ENCODE measurements at places on chromosomes 3 and 15.

DNA sequence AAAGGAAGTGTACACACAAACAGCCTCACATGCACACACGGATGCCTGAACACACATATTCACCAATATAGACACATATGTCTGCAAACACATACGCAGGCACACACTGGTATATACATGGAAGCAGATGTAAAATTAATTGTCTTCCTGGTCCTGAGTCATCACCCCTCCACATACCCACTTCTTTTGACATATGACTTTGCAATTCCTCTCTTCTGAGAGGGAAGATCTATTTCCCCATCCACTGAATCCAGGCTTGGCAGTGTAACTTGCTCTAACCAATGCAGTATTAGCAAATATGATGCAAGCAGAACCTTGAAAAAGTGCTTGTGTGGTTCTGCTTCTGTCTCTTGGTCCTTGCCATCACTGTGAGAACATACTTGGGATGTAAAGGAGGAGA is 76.8 kb upstream of the HRH1 start:
- no peak for DNase-seq

DNA sequence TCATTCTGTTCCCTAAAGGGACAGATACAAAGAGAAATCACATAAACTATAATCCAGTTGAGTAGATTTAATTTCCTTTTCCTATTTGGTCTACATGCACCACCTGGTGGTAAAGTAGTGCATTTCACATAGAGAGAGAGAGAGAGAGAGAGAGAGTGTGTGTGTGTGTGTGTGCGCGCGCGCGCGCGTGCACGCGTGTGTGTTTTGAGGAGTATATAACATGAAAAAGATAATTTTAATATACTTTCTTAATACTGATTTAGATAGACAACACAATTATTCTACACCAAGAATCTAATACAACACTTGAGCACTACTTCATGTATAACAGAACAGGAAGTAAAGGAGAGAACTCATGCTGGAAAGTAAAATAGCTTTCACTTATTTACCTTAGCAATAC is 1.1 kb upstream of the FGF7 start:
- DNase-seq: no peak

- DNase-seq: no peak
These were observed 490.4 kb upstream of the CFAP20DC start for GRCh38 chr3:59540241-59540640.

DNA sequence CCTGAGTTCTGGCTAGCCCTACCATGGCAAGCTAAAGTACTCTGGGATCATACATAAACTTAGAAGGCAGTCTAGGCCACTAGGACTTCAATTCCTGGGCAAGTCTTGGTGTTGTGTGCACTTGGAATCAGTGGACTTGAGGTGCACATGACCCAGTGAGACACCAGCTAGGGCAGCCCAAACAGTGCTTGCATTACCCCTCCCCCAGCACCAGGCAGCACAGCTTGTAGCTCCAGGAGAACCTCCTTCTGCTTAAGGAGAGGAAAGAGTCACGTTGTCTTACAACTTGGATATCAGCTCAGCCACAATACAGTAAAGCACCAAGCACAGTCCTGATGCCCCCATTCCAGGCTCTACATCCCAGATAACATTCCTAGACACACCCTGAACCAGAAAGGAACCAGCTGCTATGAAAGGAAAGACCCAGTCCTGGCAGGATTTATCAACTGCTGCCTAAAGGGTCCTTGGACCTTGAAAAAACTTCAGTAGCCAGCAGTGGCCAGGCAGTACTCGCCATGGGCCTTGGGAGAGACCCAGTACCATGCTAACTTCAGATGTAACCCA is 57.2 kb downstream of the MYO9A start:
- DNase-seq: no peak

Measured in activated T-helper 9 cell treated with anti-CD3 and anti-CD28 coated beads, Interleukin-2, amount 50 U/mL, for 16 hours (primary cell).